ENCODE measurements at places on chromosomes 11 and 22.

DNA sequence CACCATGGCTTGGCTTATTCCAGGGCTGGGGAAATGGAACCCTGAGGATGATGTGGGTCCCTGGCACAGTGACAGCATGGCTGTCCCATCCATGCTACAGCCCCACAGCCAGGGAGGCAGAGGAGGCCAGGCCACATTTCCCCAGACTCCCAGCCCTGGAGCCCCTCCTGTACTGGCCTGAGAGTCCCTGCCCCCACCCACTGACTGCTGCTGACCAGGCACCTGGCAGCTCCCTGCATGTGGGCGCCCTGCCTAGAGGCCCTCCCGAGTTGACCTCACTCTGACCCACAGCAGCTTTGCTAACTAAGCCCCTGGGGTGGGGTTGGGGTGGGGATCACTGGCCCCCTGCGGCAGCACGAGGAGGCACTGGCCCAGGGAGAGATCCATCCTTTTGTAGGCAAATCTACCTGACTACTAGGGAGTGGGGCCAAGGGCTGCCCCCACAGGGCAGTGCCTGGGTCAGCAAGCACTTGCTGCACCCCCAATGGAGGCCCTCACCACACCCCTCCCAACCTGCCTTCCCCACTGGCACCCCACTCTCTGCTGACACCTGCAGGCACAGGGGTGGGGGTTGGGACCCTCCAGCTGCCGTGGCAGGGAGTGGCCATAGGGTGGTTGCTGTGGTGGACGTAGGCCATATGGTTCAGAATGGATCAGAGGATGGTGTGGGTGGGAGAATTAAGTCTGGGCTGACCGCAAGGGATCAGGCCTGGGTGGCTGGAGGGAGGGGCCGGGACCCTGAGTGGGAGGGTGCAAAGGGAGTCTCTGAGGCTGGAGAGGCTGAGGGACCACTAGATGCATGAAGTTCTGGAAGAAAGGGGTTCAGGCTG, 17.4 kb downstream of the ARVCF start:
- DNase-seq, result no peak

GRCh38 chr11:78205691-78206090, 17.0 kb downstream of the USP35 start:
- DNase-seq, result no peak

DNA sequence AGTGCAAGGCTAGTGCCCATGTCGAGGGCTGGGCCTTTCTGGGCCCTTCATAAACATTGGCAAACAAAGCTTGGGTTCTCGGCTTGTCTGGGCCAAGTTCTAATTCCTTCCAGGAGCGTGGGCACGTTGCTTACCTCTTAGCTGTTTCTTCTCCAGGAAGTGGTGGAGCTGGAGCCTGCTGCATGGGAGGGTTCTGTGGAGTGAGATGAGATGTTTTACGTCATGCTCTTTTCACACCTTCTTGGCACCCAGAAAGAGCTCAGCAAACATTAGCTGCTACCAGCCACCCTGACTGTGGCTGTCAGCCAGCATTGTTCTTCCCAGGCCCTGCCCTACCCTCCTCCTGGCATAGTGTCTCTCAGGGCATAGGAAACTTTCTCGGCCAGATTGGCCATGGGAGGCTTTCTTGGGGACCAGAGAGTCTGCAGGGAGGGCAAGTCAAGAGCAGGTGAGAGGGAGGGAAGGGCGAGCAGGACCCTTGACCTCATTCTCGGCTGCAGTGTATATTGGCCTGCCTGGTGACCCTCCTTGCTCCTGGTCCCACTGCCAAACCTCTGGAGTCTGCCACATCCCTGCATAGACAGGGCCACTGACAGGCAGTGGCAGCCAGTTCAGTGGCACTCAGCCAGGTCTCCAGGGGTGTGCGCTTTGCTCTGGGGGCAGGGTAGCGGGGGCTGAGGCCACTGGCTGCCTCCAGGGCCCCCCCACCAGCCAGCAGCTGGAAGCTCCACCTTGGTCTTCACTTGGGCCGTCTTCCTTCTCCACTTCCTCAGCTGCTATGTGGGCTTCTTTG, 98.8 kb downstream of the BCR start:
- DNase-seq, result no peak

- DNase-seq, result no peak
Observed at GRCh38 chr11:19366992-19367709, 126.4 kb upstream of the E2F8 start.

DNA sequence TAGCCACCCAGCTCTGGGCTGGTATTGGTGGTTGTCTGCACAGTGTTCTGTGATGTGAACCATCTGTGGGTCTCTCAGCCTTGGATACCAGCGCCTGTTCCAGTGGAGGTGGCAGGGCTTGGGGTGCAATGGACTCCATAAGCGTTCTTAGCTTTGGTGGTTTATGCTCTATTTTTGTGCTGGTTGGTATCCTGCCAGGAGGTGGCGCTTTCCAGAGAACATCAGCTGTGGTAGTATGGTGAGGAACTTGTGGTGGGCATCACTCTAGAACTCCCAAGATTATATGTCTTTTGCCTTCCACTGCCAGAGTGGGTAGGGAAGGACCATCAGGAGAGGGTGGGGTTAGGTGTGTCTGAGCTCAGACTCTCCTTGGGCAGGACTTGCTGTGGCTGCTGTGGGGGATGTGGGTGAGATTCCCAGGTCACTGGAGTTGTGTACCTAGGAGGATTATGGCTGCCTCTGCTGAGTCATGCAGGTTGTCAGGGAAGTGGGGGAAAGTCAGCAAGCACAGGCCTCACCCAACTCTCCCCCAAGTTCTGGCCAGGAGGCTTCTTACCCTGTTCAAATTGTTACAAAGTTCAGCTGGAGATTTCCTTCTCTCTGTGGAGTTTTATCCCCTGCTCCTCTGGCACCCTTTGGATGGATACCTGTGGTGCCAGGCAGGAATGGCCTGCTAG, 47.2 kb downstream of the MRGPRX2 start:
- no peak for DNase-seq

- no peak for DNase-seq
Observed at GRCh38 chr22:50600538-50600937, at the start of gene MAPK8IP2. Gene MAPK8IP2 (plus strand): TSS chr22:50600793. CDS start chr22:50600819, 26 bp downstream.

GRCh38 chr22:29997107-29997506, 83.2 kb upstream of the HORMAD2 start:
- no peak for DNase-seq

GRCh38 chr11:111461460-111462235, 50.5 kb downstream of the BTG4 start:
- DNase-seq, result no peak

DNA sequence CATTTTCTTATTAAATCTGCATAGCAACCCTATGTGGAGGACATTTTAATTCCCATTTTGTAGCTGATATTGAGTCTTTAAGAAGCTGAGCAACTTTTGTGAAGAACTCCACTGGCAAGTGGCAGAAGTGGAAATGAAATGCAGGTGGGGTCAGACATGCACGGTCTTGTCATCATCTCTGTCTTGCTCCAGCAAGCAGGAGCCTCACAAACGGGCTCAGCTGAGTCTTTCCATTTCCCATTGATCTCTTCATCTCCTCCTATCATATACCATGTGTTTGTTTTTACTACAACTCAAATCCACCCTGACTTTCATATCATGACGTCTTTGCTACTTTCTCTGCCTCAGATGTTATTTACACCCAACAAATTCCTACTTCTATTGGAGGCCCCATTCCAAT, 97.9 kb upstream of the TENM4 start:
- no peak for DNase-seq

- DNase-seq, result no peak
Observed at GRCh38 chr11:120899720-120900119, 124.2 kb upstream of the TBCEL start.

DNA sequence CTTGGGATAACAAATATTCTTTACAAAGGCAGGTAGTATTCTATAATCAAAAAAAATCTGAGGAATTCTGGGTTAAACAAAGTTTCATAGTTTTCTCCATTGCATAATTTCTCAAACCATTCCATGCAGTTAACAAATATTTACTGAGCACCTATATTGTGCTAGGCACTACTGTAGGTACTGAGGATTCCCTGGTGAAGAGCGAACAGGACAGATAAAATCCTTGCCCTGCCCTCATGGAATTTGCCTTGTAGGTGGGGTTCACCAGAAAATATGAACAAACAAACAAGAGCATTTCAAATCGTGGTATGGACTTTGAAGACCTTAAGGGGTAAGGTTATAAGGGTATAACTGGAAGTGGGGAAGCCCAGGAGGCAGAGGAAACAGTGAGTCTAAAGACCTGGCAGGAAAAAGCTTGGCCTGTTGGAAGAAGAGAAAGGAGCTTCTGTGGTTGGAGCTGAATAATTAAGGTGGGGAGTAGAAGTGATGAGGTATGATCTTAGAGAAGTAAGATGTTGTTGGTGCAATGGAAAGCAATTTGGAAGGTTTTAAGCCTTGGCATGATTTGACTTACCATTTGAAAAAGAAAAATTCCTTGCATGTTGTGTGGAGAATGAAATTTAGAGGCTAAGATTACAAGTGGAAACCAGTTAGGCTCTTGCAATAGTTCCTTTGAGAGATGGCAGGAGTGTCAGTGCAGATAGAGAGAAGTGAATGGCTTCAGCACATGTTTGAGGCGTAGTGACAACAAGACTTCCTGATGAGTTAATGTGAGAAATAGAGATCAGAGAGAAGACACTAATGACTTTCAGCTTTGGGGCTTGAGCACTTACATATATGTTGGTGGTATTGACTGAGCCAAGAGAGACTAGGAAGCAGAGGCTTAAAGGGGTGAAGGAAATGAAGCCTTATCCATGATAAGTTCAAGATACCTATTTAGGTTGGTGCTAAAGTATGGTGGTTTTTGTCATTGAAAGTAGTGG, 55.7 kb upstream of the PICALM start:
- no peak for DNase-seq

DNA sequence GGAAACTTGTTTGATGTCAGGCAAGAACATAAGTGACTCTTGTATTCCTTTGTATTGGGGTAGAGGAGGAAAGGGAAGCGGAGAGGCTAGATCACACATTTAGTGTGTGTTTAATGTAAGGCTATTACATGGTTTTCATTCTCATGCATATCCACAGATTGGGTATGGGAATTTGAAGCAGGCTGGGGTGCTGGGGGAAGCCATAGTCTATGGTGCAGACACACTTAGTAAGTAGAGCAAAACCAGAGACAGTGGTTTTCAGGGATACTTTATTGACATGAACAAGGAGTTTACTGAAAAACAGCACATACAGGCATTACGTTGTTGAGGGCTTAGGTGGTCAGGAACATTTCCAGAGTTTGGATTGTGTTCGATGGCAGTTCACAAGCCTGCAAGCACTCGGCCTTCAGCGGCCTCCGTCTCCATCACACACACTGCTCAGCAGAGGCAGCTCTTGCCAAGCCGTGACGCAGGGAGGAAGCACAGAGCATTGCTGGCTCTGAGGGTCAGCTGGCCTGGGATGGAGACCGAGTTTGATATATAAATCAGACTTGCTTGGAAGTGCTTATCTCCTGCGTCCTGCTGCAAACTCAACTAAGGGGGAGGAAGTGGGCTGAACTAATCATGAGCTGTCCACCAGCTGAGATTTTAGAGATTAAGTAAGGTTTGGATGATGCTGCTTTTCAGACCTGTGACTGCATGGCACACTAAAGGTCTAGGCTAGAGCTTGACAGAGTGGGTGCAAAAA, 25.3 kb downstream of the SCN3B start:
- DNase-seq, result no peak

- no peak for DNase-seq
Observed at GRCh38 chr22:19604711-19605268, 80.6 kb upstream of the CLDN5 start.

DNA sequence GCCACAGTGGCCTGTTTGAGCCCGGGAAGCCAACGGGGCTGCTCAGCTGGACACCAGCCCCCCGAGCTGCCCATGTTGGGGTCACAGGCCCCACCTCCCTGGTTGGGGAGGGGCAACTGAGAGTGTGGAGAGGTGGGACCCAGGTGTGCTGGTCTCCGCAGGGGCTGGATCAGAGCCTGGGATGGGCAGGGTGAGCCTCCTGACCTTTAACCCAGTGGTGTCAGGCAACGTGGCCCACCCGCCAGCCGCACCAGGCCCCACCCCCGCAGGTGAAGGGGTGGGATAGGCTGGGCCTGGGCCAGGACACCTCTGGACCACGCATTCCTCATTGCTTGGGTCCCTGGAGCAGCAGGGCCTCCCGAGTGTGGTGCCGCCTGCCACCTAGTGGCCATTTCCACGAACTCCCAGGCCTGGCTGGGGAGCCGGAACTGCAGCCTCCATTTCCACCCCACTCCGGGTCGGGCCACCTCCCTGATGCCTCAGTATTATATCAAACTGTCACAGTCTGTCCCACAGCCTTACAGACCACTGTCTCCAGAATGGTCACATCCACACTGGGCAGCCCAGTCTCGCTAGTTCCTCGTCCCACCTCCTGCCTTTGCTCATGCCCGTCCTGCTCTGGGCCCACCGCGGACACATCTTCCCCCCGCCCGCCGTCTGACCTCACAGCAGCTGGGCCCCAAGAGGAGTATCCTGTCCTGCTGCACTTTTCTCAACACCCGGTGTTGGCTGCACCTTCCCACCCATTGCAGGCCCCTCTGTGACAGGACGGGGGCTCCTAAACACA, 13.3 kb upstream of the PPP6R3 start:
- no peak for DNase-seq

DNA sequence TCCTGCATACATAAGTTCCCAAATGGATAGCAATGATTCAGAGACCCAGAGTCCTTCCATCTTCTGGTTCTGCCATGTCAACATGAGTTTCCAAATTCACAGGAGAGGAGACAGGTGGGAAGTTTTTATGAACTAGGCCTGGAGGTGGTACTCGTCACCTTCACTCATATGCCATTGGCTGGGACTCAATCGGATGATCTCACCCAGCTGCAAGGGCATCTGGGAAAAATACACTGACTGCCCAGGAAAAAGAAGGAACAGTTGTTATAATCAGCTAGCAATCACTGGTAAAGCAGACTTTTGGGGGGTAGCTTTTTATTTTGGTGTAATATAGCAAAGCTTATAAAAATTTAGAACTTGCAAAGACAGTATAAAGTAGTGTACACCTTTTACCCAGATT, 83.9 kb downstream of the OTOG start:
- DNase-seq, result no peak

- peak; percentile 84 for DNase-seq
Observed at GRCh38 chr11:117226388-117227385, 5.2 kb downstream of the PCSK7 start.

GRCh38 chr22:37203354-37204044, 8.8 kb downstream of the SSTR3 start:
- peak; percentile 77 for DNase-seq

- no peak for DNase-seq
Observed at GRCh38 chr11:68835328-68835727, 6.4 kb downstream of the CPT1A start.

Measured in mesenteric fat pad (tissue), 1 donor.